ENCODE measurements at places on chromosomes 7 and 10.

DNA sequence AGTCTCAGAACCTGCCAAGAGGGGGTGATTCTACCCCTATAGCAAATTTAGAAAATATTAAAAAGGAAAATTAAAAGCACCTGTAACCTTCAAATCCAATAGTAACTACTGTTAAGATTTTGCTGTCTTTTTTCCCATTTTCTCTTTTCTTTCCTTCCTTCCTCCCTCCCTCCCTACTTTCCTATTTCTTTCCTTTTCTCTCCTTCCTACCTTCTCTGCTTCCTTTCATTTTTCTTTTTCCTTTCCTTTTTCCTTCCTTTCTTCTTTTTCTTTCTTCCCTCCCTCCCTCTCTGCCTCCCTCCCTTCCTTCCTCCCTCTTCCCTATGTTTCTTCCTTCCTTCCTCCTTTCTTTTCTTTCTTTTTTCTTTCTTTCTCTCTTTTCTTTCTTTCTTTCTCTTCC is 120.2 kb upstream of the KCTD7 start:
- DNase-seq: no peak

DNA sequence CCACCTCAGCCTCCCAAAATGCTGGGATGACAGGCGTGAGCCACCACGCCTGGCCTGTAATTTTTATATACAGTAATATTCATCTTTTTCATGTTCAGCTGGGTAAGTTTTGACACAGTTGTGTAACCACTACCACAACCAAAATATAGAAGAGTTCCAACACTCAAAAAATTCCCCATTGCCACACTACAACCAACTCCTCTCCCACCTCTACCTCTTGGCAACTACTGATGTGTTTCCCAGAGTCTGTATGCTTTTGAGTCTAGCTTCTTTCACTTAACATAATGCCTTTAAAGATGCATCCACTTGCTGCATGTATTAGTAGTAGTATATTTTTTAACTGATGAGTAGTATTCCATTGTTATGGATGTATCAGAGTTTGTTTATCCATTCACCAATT is 90.7 kb downstream of the SRPK2 start:
- no peak for DNase-seq

DNA sequence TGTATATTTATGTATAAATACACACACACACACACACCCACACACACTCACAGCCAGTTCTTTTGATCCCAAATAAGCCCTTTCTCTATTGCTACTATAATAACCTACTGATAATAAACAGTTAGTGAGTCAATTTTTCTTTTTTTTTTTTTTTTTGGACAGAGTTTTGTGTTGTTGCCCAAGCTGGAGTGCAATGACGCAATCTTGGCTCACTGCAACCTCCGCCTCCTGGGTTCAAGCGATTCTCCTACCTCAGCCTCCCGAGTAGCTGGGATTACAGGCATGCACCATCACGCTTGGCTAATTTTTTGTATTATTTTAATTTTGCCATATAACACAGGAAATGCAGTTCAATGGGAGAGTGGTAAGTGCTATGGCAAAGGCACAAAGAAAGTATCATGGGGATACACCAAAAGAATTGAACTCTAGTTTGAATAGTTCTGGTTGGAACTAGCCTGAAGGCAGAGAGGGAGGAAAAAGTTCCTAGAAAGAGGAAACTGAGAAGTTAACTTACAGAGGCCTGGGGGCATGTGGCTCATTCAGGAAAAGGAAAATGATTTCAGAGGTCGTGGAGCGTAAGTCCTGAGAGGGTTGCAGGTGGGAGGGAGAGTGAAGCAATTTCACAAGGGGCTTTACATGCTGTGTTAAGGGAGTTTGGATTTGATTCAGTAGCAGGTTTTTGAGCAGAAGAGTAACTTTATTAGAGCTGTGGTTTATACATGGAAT is 44.4 kb upstream of the JCAD start:
- no peak for DNase-seq

DNA sequence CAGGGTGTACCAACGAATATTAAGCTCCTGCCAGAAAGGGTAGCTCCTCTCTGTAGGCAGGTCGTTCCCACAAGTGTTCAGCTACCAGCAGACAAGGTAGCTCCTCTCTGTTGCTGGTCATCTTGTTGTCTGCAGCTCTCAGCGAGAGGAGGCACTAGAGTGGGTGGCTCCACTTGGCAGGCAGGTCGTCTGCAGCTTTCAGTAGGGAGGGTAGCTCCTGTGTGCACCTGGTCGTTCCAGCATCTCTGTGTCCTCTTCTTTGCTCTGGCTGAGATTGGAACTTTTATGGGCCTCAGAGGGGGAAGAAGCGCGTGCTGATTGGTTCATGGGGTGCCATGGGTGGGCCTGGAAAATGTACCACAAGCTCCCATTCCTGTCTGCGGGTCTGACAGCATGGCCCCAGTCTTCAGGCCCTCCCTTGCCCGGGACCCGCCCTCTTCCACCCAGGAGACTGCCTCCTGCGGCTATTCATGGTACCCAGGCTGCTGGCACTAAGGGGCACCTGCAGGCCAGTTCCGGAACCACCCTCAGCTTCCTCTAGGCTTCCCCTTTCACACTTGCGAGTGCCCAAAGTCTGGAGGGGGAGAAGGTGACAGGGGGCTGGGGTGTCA is 63.9 kb upstream of the CACNA2D1 start:
- no peak for DNase-seq

DNA sequence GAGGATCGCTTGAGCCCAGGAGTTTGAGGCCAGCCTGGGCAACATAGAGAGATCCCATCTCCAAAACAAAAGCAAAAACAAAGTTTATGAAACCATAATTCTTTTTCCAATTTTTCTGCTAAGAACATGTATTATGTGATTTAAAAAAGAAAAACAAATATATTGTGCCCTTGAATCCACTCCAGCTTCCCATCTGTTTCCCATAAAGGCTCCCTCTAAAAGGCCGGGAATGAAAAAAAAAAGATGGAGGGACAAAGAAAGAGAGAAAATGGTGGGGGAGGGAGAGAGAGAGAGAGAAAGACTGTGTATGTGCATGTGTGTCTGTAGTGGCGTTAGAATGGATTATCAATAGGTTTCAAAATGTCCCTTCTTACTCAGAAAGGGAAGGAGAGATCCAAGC is 20.5 kb upstream of the GSDME start:
- no peak for DNase-seq

- no peak for DNase-seq
Observed at GRCh38 chr7:101779267-101779666, 38.2 kb upstream of the CUX1 start.

GRCh38 chr10:92328993-92329392 is 38.0 kb downstream of the MARCHF5 start:
- DNase-seq: no peak

DNA sequence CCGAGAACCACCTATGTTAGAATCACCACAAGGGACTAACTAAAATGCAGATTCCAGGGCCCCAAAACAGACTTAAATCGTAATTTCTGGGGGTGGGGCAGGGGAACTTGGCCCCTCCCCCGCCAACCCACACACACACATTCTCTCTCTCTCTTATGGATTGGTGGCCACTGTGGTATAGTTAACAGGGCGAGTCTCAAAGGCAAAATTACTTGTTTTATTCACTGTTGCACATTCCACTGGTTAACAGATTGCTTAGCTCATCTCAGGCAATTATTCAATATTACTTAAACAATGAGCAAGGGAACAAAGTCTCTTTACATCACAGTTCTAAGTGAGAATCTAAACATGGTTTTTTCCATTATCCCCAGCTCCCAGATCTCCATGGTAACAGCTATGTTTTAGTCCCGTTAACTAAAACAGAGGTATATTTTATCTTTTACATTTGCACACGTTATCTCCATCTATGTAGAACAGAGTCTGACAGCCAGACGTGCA is 38.5 kb downstream of the IGF2BP3 start:
- no peak for DNase-seq

DNA sequence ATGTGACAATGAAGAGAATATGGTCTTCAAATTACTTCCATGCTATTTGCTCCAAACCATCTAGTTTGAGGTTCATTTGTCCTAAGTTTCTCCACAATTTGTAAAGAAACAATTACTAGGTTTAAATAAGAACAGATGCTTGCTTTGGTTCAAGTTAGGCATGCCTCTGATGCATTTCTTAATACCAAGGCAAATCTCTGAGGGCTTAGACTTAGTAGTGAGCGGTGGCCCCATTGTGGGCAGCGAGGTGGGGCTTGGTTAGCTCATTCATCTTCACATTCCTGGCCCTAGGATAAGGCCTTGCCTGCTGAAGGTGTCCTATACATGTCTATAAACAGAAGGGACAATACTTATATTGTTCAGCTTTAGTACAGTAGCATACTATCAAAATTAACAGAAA is 52.4 kb upstream of the RHEB start:
- no peak for DNase-seq

DNA sequence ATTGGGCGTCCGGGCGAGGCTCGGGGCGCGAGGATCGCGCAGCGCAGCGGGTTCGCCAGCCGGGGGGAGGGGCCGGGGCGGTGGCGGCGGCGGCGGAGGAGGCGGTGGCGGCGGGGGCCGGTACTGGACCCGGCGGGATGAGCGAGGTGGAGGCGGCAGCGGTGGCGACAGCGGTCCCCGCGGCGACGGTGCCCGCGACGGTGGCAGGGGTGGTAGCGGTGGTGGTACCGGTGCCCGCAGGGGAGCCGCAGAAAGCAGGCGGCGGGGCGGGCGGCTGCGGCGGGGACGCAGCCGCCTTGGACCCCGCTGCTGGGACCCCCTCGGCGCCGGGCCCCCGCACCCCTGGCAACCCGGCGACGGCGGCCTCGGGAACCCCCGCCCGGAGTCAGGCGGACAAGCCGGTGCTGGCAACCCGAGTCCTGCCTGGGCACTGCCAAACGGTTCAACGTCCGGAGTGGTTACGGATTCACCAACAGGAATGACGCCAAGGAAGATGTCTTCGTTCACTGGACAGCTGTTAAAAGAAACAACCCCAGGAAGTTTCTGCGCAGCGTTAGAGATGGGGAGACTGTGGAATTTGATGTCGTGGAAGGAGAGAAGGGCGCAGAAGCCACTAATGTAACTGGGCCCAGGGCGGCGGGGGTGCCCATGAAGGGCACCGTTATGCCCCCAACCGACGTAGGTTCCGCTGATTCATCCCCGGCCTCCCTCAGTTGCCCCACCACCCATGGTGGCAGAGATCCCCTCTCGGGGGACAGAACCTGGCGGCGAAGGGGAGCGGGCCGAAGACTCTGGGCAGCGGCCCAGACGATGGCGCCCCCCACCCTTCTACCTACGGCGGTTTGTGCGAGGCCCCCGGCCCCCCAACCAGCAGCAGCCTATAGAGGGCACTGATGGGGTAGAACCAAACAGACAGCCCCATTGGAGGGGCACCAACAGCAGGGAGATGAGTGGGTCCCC is 100.3 kb upstream of the CPXM2 start:
- no peak for DNase-seq

GRCh38 chr7:29077176-29077575 is 69.2 kb downstream of the CPVL start:
- no peak for DNase-seq

DNA sequence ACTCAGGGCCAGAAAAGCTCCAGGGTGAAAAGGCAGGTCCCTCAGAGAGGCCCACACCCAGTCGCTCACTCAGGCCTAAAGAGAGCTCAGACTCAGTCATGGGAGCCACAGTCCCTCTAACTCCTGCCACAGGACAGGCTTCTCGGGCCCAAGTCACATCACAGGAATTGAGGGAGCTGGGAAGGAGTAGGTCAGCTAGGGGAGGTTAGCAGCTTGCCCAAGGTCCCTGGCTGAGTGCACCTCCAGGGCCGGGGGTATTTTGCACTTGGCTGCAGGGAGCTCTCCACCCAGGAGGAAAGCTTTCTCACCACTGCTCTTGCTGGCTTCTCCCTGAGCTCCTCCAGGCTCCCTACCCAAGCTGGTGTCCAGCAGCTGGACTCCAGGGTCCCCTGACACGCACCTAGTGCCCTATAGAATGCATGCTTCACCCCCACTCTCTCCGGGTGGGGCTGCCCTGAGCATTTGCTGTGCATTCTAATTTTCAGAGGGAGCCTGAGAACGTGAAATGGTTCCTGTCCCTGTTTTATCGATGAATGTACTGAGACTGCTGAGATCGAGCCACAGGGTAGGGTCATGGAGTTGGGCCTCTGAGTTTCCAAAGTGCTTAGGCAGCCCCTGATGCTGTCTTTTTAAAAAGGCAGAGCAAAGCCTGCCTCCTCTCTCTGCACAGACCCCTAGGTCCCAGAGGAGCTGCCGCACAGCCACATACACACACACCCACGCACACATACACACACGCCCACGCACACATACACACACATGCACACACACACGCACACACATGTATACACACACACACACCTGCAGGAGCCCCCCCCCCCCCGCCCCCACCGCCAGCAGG is 37.9 kb upstream of the RET start:
- no peak for DNase-seq

DNA sequence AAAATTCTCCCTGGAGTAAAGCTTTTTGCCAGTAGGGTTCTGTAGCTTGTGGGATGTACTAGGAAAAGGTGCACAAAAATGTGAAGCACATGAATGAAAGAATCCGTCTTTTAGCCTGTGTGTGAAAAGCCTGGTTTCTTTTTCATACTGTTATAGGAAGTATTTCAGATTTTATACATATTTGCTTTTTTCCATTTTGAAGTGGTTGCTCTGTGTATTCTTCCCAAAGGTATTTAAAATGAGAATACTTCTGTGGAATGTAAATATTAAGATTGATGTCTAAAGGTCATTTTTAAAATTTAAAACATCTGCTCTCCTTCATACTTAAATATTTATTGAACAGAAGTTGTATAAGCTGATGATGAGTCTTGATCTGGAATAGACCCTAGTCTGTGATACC is 96.8 kb downstream of the CDK14 start:
- no peak for DNase-seq

- peak; percentile 47 for DNase-seq
Observed at GRCh38 chr7:102451371-102452054, 13.2 kb downstream of the ALKBH4 start.

GRCh38 chr10:5297466-5297865 is 67.3 kb upstream of the UCN3 start:
- no peak for DNase-seq

DNA sequence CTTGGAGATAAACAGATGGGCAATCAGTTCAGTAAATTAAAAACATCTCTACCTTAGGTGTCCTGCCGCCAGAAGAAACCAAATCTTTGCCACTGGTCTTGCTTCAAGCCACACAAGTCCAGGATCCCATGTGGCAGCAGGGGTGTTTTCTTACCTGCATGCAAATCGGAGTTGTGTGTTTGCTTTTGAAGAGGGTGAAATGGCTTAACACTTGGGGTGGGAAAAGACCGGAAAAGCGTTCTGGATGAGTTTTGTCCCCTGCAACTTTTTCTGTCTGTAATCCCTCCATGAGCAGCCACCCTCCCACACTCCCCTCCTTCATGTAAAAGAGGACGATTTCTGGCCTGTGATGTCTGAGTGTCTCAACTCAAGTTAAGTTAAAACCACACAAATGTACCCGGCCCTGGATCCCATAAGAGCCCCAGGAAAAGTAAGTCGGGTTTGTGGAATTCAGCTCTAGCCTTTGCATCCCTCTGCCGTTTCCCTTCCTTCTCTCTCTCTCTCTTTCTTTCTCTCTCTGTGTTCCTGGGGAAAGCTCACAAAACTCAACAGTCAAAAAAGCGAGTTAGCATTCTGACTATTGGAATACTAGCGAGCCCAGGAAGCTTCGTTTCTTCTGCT is 178.5 kb downstream of the TCF7L2 start:
- DNase-seq: no peak

DNA sequence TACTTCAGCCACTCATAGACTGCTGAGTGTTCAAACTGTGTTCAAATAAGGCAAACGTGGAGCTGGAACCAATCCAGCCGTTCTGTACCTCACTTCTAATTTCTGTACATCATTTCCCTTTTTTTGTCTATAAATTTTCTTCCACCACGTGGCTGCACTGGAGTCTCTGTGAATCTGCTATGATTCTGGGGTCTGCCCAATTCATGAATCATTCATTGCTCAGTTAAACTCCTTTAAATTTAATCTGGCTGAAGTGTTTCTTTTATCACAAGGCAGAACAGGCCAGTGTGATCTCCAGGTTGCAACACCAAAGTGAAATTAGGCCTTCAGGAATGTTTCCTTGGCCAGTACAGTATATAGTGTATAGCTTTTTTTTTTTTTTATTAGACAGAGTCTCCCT is 53.5 kb downstream of the DNAJC12 start:
- DNase-seq: no peak

All from right kidney (tissue), 9 donors.